Activated naive CD4-positive, alpha-beta T cell treated with Interleukin-2 at 50 U/mL for 16 hours (primary cell): ENCODE measurements at places on chromosomes 7 and 10.

DNA sequence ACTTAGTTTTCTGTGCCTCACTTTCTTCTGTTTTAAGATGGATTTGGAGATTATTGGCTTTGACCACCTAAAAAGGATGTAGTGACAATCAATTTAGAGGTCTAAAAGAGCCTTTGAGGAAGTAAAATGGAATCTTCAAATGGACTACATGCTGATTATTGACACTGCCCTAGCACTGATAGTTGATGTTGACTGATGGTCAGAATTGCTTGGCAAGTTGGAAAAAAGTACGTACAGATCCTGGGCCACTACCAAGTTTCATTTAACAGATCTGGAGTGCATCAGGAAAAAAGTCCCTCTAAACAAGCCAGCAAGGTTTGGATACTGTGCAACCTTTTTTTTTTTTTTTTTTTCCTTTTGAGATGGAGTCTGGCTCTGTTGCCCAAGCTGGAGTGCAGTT lies 81.1 kb downstream of the TCF7L2 start:
- no peak for DNase-seq

DNA sequence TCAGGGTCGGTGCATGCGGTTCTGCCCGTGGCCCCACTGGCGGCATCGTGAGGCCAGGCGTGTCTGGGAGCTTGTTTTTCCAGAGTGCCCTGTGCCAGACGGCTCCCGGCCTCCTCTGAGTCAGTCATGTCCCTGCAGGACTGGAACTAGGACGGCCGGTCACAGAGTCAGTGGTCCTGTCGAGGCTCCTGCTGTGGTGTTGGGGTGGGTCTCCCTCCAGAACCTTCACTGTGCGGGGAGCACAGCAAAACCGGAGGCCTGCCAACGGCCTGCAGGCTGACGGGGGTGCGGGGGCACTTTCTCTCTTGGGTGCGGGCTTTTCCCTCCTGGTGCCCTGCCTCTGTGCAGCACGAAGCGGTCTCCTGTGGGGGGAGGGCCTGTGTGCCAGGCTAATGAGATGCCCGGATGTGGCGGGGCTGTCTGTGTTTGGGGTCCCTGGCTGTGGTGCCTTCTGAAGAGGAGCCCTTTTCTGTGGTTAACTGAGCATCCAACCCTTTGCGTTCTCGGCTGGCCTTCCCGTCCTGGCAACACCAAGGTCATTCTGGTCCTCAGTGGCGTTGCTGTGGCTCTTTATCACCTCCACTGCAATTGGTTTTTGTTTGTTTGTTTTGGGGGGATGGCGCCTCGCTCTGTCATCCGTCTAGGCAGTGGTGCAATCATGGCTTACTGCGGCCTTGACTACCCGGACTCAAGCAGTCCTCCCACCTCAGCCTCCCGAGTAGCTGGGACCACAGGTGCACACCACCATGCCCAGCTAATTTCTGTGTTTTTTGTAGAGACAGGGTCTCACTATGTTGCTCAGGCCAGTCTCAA lies 8.0 kb downstream of the GET4 start:
- DNase-seq = no peak

DNA sequence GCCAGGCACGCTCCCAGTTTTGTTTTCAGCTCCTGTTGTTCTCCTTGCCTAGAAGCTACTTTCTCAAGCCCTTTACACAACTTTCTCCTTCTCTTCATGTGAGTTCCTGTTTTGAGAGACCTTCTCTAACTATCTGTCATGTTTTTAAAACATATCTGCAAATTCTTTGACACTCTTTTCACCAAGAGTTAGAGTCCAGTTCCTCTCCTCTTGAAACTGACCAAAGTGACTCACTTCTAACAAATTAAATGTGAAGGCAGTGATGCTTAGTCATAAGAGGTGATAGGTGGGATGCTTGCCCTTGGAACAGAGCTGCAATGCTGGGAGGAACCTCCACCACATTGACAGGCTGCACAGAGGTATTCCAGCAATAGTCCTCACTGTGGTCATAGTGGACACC lies 25.3 kb downstream of the ZSCAN25 start:
- no peak for DNase-seq

- no peak for DNase-seq
Measured at GRCh38 chr7:151139071-151139790, 28.3 kb downstream of the GBX1 start.

DNA sequence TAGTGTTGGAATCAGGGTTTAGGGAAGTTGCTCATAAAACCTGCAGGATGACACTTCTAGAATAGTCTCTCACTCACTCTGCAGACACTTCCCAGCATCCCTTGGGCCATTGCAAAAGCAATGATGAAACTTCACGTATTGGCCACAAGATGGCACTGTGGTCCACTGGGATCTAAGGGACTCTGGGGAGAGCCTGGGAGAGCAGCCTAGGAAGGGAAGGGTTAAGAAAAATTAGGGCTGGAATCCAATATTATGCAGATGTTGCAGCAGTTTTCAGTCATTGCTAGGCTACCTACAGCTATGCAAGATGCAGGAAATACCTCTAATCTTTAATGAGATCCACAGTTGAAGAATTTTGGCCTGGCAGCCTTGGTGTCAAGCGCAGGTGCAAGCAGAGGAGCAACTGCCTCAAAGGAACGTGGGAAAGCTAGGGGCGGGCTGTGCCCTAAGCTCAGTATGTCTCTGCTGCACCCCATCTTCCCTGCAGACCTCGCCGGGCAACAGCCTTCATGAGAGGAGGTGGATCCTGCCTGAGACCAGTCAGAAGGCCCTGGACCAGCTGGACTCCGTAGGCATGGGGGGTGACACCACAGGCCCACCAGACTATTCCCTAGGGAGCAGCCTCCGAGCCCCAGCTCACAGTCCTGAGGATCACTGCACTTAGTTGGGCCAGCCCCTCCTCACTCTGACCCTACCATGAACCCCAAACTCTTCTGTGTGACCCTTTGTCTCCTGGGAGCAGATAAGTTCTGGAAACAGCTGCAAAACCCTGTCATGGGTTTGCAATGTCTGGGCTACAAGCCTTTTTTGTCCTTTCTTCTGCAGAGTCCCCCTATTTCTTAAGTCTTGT lies 127.9 kb upstream of the PRSS58 start:
- DNase-seq = peak; percentile 28

DNA sequence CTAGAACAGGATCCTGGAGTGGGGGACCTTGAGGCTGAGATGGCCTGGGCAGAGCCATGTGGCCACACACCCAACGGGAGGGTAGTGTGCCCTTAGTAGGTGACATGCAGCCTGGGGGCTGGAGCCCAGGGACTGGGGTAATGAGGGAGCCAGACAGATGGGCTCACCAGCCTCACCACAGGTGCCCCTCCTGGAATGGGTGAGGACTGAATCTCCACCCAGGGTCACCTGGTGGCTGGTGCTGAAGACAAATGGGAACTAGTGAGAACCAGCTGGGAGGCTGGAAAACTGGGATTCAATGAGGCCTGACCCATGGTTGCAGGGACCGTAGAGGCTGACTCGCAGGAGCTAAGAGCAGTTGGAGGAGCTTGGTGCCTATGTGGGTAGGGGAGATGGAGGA lies 6.1 kb downstream of the ZP3 start:
- no peak for DNase-seq

DNA sequence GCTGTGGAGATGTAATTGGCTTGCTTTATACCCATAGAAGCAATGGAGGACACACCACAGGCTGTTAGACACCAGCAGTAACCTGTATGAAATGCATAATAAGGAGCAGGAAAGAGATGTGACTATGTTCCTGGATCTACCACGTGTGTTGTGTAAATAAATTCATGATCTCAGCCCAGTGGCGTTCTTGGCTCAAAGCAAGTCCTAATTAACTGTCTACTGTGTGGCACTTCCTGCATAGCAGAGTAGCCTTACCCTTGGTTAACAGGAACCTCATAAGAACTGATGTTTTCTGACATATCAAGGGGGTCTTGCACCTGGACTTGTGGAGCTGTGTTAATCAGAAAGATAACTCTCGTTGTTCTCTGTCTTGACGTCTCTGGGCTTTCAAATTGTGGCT lies 25.7 kb upstream of the FAM180A start:
- DNase-seq = no peak

GRCh38 chr7:155665957-155666287 lies 21.5 kb downstream of the RBM33 start:
- DNase-seq = no peak

GRCh38 chr10:77862595-77862994 lies 64.0 kb downstream of the DLG5 start:
- no peak for DNase-seq

- no peak for DNase-seq
Measured at GRCh38 chr7:41311301-41311700, 391.6 kb downstream of the INHBA start.
